ENCODE measurements at places on chromosomes 12 and 14.

GRCh38 chr12:105740970-105741725 lies 397.6 kb downstream of the NUAK1 start:
- DNase-seq, result peak; percentile 20

- no peak for DNase-seq
Measured at GRCh38 chr12:7122811-7123769, 5.6 kb downstream of the RBP5 start.

- no peak for DNase-seq
Measured at GRCh38 chr12:68229956-68230355, 4.3 kb upstream of the IL26 start.

DNA sequence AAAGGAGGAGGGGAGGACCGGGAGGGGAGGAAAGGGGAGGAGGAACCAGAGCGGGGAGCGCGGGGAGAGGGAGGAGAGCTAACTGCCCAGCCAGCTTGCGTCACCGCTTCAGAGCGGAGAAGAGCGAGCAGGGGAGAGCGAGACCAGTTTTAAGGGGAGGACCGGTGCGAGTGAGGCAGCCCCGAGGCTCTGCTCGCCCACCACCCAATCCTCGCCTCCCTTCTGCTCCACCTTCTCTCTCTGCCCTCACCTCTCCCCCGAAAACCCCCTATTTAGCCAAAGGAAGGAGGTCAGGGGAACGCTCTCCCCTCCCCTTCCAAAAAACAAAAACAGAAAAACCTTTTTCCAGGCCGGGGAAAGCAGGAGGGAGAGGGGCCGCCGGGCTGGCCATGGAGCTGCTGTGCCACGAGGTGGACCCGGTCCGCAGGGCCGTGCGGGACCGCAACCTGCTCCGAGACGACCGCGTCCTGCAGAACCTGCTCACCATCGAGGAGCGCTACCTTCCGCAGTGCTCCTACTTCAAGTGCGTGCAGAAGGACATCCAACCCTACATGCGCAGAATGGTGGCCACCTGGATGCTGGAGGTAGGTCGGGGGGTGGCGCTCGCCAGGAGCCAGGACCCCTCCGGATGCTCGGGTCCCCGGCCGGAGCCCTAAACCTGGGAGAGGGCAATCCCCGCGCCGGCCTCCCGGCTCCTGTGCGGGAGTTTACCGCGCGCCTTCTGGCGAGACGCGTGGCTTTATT lies at the start of gene CCND2:
TSS of gene CCND2 (plus strand) at position 111 of the 744 bp plus-strand sequence. CDS start at position 390, 279 bp downstream.
- DNase-seq, result peak; percentile 87

- no peak for DNase-seq
Measured at GRCh38 chr12:6692888-6693287, 3.7 kb upstream of the ZNF384 start.

DNA sequence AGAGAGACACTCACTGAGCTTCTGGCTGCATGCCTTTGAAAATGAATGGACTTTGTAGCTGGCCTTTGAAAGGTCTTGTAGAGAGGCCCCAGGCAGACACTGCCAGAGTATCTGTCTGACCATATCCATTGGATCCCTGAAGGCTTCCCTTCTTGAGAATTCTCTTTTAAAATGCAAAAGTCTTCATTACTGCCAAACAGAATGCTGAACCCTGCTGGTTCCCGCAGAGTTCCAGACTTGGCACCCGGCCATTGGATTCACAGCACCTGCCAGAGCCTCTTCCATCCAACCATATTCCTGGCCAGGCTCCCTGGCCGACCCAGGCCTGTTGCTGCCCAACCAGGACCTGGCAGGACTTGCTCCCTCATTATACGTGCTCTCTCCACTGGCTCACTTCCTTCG lies 182.5 kb downstream of the GXYLT1 start:
- peak; percentile 62 for DNase-seq

- DNase-seq, result no peak
Measured at GRCh38 chr14:33477797-33478196, 473.1 kb downstream of the EGLN3 start.

GRCh38 chr12:4120316-4120917 lies 153.1 kb upstream of the CCND2 start:
- no peak for DNase-seq

DNA sequence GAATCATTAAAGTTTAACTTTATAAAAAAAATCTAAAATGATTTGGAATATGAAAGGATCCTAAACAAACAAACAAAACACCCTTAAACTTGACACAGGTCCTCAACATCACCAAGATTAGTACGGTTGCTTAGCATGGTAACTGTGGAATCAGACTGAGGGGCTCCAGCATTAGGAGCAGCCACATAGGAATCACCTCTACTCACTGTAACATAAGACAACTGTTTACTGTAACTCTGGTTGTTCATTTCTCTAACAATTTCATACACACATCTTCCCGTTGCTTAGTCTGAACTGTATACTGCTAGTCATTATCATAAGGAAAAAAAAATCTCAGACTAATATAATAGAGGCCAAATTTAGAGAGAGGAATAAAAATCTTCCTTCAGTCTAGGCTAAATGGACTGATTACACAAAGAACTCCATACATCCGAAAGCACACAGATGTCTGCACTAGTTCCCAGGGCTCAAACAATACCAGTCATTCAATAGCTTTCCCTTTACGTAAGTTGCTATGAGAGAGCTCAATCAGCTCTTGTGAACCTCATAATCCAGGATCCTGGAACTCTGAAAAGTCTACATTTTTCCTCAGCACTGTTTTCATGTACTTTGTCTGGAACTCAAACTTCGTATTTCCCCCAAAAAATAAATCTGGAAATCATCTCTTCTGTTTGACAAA lies 26.0 kb downstream of the LRP6 start:
- peak; percentile 27 for DNase-seq

GRCh38 chr14:84544486-84545131 lies 985.3 kb upstream of the FLRT2 start:
- DNase-seq, result no peak

- DNase-seq, result no peak
Measured at GRCh38 chr12:50986966-50987737, 34.8 kb downstream of the HIGD1C start.

- DNase-seq, result no peak
Measured at GRCh38 chr12:58443981-58444371, 476.3 kb downstream of the LRIG3 start.

- no peak for DNase-seq
Measured at GRCh38 chr14:76518366-76518765, 142.4 kb downstream of the ESRRB start.

GRCh38 chr12:42015051-42015461 lies 129.6 kb downstream of the GXYLT1 start:
- no peak for DNase-seq

GRCh38 chr12:67068761-67069450 lies 200.3 kb upstream of the CAND1 start:
- DNase-seq, result no peak

DNA sequence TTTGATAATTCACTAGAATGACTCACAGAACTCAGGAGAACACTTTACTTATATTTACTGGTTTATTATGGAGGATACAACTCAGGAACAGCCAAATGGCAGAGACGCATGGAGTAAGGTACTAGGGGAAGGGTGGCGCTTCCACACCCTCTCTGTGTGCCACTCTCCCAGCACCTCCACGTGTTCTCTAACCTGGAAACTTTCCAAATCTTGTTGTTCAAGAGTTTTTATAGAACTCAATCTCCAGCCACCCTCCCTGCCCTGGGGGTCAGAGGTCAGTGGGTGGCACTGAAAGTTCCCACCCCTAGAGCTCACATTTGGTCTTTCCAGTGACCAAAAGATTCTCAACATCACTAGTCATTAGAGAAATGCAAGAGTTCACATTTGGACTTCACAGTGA lies 13.2 kb downstream of the TRIM9 start:
- no peak for DNase-seq

DNA sequence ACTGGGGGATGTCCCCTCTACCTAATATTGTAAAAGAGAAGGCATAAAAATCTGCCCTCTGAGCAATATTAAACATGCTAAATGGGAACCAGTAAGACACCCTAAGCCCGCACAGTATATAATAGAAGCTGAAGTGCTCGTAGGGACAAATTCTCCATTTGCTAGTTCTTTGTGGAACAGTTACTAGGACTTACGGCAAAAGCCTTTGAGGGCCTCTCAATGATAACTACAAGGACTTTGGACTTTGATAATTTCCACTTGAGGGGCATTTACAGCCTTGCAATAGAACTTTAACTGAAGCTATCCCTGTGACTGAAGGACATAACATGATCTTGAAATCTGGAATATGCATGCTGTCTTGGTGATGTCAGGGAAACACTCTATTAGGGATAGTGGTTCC lies 111.5 kb upstream of the IFNG-AS1 start:
- DNase-seq, result no peak

- no peak for DNase-seq
Measured at GRCh38 chr12:114916124-114916523, 232.1 kb upstream of the TBX3 start.

DNA sequence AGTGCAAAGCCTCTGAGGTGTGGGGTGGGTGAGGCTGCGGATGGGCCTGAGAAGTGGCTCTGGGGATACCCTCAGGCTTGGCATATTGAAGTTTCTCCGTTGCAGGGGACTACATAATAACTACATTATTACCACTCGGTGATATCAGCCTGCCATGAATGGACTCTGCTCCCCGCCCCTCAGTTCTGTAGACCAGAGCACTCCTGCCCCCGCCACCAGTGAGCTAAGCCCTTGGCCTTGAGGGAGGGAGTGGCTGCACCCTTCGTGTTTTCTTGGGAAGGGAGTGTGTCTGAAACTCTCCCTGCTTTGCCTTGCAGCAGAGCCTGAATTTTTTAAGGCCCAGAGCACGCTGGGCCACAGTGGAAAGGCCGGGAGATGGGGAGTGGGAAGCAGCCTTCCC lies 1.7 kb downstream of the ORAI1 start:
- DNase-seq, result no peak

GRCh38 chr14:29898470-29898869 lies 29.2 kb downstream of the PRKD1 start:
- DNase-seq, result no peak

DNA sequence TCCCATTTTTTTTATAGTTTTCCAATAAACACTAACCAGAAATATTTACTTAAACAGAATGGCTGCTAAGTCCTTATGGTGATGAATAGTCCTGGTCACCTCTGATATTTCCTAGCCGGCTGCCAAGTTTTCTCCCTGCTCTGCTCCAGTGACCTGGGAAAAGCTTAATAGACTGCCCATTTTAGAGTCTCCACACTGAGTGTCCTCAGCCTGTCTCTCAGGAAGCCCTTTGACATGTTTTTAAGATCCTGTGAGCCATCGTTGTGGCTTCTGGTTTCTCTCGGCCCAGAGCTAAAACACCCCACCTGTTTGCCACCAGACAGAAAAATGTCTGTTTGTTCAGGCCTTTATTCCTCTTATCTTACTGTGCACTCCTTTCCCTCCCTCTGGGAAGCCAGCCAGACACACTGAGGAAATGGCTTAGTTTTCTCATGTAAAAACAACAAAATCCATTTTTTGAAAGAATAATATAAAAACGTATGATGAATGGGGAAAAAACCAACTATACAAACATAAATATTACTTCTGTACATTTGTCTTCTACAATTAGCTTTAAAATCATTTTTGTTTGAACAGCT lies 25.4 kb upstream of the ALDH2 start:
- DNase-seq, result no peak

DNA sequence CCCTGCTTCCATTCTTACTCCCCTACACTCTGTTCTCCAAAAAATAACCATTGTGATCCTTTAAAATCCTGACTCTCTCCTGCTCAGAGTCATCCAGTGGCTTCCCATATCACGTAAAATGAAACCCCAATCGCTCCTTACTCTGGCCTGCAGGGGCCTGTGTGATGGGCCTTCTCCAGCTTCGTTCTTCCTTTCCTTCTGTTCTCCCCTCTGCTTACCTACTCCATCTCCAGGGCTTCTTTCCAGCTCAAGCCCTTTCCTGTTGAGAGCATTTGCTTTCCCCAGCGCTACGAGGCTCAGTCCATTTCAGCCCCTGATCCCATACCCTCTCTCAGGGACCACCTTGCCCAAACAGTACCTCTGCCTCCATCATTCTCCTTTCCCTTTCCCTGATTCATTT lies 144.4 kb upstream of the ARHGAP5 start:
- no peak for DNase-seq

- no peak for DNase-seq
Measured at GRCh38 chr12:132111654-132112304, 32.3 kb downstream of the DDX51 start.

- no peak for DNase-seq
Measured at GRCh38 chr14:58560208-58560607, 77.6 kb upstream of the DACT1 start.

- DNase-seq, result no peak
Measured at GRCh38 chr12:119980242-119980641, 8.8 kb upstream of the BICDL1 start.

DNA sequence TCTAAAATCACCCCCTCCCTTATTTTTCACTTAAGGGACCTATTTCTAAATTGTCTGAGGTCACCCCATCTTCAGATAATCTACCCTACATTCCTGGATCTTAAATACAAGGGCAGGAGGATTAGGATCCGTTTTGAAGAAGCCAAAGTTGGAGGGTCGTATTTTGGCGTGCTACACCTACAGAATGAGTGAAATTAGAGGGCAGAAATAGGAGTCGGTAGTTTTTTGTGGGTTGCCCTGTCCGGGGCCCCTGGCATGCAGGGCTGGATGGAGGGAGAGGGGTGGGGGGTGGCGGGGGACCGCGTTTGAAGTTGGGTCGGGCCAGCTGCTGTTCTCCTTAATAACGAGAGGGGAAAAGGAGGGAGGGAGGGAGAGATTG lies 300 bp upstream of the CCND2 start:
- DNase-seq, result no peak
